ENCODE measurements at places on chromosomes 16 and 17.

DNA sequence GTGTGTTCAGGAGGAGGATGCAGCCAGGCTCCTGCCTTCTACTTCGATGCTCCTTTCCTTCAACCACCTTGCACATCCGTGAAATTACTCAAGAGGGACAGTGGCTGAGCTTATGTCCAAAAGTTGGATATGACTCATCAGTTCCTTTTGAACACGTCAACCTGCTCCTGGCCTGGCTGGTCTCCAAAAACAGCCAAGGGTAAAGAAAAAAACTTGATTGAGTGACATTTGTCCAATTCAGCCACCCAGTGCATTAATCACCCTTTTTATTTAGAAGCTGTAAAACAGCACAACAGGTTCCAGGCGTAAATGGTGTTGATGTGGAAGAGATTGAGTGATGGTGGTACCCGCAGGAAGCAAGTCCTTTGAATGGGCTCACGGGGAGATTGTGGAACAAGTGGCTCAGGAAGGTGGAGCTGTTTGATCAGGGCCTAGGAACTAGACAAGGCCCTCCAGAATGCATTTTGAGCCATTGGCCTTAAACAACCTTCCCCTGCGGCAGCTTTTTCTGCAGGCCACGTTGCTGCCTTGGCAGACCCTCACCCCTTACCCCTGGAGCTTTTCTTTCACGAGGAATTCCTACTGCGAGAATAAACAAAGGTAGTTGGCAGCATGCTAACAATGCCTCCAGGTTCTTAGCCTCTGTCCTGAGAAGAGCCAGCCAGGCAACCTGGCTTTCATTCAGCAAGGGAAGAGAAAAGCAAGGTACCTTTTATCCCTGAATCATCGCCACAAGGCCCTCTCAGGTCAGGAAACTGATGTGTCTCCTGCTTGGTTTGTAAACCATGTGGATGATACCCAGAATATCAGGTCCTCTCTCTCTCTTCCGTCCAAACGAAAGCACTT is 173.3 kb upstream of the CACNG5 start:
- no peak for DNase-seq

DNA sequence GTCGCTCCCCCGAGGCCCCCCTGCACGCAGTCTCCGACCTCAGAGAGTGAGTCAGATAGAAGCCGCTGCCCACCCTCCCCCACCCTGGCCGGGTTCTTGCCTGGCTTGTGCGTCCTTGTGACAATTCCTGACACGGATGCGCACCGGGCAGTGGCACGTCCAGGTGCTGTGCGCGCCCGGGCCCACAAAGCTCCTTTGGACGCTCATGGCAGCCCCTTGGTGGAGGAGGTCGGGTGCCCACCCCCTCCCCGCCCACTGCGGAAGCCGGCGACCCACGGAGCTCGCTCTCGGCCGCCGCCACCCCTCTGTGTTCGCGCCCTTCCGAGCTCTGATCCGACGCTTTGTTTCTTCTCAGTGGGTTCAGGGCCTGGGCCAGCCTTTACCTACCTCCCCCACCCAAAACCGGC is 662 bp upstream of the TUBB3 start:
- peak; percentile 76 for DNase-seq

DNA sequence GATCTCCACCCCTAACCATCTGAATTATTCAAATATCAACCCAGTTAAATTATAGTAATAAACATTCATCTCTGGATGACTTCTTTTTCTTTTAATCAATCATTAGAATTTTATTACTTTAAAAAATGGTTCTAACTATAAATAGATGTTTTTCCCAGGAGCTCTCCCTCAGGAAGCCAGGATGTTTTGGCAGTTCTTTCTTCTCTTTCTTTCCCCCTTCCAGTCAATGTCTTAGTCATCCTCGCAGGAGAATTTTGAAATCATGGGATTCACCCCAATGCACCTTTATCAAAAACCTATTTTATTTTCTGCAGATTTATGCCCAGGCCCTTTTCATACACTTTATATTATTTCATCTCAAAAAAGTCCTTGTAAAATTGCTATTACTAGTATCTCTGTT is 711.6 kb downstream of the CDH11 start:
- no peak for DNase-seq

GRCh38 chr17:50866950-50867362 is 802 bp upstream of the TOB1 start:
- peak; percentile 54 for DNase-seq

DNA sequence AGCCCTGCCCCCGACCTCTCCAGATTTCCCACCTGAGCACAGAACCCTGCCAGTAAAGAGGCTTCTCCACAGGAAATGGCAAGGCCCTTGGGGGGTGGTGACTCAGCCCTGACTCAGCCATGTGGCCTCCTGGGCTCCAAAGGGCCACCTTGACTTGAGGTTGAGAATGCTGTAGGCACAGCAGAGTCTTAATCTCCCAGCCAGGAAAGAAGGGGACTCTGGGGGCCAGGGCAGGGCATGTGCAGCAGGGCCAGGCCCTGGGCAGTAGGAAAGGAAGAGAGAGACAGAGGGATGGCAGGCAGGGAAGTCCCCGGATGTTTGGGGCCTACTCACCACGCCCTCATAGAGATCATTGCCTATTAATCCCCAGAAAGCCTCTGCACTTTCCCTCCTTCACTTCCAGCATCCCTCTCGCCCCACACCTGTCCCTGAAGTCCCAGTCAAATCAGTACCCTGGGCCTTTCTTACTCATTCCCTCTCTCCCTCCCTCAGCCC is 4.8 kb upstream of the ITGA3 start:
- DNase-seq: peak; percentile 40

DNA sequence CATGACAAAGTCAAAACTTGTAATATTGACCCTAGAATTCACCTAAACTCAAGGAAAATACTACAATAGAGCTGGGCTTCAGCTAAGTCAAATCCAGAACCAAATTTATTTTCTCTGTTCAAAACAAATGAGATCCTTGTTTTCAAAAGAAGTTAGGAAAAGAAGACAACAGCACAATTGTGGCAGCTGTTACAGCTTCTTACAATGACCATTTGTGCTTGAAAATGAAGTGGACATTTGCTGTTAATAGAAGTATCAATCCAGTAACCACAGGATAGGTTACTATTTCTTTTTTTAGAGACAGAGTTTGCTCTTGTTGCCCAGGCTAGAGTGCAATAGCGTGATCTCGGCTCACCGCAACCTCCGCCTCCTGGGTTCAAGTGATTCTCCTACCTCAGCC is 44.4 kb downstream of the APPBP2 start:
- no peak for DNase-seq

GRCh38 chr16:58464916-58465731 is 34.8 kb upstream of the NDRG4 start:
- DNase-seq: no peak

- no peak for DNase-seq
Observed at GRCh38 chr16:69929480-69929879, 21.7 kb upstream of the CLEC18A start.

- no peak for DNase-seq
Observed at GRCh38 chr16:81756615-81757356, 22.3 kb upstream of the PLCG2 start.

- no peak for DNase-seq
Observed at GRCh38 chr16:31395647-31396046, 2.5 kb downstream of the ITGAD start.

DNA sequence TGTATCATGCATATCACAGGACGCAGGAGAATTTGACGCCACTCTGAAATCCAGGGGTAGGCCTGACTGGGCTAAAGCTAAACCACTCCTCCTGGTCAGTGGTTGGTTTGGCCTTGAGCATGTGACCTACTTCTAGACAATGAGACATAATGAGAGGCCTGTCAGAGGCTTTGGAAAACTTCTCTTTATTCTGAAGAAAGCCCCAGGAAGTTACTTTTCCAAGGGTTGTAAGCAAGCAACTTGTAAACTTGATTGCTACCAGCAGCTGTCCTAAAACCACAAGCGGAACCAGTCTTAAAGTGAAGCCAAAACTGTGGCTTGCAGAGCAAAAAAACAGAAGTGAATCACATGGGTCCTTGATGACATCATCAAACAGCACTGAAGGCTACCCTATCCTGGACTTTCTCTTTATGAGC is 138.2 kb upstream of the COX10 start:
- DNase-seq: no peak

DNA sequence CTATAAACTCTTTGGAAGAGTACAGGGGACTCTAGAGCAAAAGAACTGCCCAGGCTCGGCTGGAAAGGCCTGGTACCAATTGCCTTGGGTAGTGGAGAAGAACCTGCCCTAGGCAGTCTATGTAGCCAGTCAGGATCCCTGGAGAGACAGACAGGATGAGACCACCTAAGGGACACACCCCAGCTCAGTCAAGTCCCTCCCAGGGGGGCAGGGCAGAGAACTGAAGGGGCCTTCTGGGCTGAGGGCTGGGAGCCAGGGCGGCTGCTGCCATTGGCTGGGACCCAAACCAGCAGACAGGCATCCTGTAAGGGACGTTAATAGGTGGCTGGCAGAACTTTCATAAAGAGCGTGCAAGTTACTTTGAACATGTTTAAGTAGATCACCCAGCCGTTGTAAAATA is 12.8 kb upstream of the SLC38A8 start:
- no peak for DNase-seq

DNA sequence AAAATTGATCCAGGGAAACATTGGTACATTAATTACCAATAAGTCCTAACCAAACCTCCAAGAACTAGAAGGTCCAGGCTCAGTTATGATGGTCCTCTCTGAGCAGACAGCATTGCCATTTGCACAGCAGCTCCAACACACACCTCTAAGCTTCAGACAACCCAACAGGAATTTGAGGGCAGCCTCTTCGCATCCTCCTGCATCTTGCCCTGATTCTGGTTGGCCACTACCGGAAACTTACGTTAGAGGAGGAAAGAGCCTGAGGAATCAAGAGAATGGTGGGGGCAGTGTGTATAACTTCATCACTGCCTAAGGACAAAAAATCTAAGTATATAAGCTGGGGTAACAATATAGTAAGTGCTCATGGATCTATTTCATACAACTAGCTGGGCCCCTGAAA is 15.7 kb downstream of the FAM117A start:
- no peak for DNase-seq

DNA sequence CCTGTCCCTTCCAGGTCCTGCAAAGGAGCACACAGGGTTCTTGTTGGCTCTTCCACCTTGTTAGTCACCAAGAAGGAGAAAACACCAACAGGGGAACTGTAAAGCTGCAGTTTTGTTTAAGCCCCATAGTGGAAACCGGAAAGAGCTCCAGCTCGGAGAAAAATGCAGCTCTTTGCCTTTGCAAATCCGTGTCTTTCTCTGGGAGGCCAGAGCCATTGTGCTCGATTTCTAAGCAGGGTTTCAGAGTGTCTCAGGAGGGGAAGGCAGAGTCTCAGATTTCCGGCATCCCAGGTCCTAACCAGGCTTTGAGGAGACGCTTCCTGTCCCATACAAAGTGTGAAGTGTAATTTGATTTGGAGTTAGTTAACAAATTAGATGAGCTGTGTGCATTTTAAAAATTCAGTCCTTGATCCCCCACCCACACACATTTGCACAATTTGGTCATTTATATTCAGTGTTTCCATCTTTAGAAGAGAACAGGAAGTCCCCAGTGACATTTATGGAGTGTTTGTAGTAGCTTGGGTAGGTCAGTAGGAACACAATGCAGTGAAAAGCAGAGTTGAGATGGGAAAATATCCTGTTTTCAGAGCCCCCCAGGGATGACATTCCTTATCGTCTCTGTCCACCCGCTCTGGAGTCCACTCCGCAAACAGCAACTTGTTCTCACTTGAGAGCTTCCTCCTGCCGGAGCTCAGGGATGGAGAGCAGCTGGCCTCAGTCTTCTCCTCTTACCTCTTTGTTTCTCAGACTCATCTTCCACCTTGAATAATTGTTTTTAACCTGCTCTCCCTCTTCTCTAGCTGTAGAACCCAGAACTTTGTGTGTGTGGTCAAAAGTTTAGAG is 331.9 kb downstream of the SEC14L1 start:
- DNase-seq: no peak

- DNase-seq: no peak
Observed at GRCh38 chr17:74393346-74393942, 26.1 kb downstream of the GPR142 start.

DNA sequence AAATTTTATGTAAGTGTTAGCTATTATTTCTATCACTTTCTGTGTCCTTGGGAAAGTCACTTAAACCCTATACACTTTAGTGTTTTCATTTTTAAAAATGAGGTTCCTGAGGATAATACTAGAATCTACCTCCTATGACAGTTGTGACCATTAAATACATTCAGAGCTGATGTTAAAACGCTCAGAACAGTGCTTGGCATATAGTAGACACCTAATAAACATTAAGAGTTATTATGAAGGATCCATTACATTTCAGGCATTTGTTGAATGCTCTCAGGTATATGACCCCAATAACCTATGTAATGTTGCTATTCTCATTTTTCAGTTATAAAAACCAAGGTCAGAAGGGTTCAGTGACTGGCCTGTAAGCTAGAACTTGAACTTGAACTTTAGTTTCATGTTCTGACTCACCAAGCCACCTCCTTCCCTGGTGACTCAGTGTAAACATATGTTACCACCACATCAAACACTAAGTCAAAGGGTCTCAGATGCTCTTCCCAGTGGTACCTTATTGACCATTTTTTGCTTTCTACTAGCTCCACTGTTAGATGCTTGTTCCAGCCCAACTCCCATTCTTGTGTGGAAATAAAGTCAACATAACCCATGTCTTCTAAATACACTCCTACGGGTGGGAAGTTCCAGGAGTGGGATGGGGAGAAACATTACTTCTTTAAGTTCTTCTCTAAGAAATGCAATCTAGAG is 47.6 kb downstream of the HSD17B2 start:
- no peak for DNase-seq

DNA sequence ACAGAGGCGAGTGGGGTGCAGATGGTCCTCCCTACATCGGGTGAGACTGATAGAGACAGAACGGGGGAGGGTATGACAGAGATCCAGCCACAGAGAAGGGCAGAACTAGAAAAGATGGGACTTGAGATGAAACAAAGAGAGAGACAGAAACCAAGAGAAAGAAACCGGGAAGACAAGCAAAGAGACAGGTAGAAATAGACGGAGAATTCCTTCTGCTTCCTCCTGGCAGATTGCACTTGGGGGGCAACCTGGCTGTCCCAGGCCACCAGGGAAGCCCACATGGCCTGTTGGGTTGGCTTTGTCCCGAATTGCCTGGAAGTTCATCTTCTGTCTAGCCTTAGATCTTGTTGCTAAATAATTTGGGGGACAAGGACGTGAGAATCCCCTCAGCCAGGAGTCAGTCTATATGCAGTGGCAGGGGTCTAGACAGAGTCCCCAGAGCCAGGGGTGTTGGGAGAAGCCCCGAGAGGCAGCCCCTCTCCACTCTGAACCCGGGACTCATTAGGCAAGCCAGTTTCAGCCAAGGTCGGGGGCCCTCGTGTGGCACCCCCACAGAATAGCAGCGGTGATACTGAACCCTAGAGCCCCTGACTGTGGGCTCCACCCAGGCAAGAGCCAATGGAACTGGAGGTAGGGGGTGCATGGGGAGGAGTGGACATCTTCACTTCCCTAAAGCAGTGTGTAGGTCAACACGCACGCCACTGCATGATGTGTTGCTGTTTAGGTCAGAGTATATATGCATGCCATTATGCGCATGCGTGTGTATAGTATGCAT is 627 bp upstream of the TSPOAP1 start:
- no peak for DNase-seq

Data from GOT3 (cell line).